Stimulated activated CD4-positive, alpha-beta T cell treated with anti-CD3 and anti-CD28 coated beads, Interleukin-4, amount 100 ng/mL, for 48 hours (primary cell): ENCODE measurements at places on chromosomes 11 and 22.

GRCh38 chr22:45096256-45096907 lies 67.3 kb upstream of the NUP50 start:
- DNase-seq = peak; percentile 37

DNA sequence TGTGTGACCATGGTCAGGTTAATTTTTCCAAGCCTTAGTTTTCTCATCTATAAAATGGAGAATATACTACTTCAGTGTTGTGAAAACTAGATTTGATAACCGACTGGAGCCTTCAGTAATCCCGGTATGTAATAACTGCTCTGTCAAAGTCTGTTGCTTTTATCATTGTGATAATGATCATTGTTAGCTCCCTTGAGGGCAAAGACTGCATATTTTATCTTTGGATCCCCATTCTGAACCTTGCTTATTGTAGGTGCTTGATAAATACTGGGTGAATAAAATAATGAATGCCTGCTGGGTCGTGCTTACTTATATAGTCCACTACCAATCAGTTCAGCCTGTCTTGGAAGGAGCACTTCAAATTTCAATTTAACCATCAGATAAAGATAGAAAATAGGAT lies 105.3 kb downstream of the ARFGAP2 start:
- no peak for DNase-seq

GRCh38 chr11:67583247-67584204 lies at the start of gene GSTP1:
TSS of gene GSTP1 (plus strand) at chr11:67583812. CDS start at chr11:67583844, 32 bp downstream.
- DNase-seq = peak; percentile 72

DNA sequence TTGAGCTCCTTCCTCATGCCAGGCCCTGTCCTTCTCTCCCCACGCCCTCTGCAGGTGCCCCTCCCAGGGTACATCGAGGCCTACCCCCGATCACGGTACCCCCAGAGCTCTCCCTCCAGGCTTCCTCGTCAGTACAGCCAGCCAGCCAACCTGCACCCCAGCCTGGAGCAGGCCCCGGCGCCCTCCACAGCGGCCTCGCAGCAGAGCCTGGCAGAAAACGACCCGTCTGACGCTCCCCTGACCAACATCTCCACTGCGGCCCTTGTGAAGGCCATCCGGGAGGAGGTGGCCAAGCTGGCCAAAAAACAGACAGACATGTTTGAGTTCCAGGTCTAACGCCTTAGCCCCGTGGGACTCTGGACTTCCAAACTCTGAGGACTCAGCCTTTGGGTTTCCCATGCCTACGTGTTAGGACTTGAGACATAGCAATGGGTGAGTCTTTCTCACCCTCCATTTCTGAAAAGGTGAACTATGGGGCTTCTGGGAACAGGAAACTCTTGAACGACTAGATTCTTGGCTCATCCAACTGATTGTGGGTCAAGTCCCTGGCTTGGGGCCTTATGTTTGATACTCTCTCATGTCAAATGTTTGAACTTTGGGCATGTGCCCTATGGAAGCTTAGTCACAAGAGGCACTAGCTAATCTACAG lies 32.7 kb downstream of the C11orf91 start:
- DNase-seq = no peak

DNA sequence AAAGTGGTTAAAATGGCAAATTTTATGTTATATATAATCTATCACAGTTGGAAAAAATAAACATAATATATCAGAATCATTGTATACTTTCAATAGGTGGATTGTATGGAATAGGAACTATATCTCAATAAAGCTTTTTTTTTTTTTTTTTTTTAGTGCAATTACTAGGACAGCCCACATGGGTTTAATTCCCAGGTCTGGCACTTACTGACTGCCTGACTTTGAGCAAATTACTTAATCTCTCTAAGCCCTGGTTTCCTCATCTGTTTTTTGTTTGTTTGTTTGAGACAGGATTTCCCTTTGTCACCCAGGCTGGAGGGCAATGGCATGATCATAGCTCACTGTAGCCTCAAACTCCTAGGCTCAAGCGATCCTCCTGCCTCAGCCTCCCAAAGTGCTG lies 26.1 kb upstream of the BAIAP2L2 start:
- DNase-seq = no peak

DNA sequence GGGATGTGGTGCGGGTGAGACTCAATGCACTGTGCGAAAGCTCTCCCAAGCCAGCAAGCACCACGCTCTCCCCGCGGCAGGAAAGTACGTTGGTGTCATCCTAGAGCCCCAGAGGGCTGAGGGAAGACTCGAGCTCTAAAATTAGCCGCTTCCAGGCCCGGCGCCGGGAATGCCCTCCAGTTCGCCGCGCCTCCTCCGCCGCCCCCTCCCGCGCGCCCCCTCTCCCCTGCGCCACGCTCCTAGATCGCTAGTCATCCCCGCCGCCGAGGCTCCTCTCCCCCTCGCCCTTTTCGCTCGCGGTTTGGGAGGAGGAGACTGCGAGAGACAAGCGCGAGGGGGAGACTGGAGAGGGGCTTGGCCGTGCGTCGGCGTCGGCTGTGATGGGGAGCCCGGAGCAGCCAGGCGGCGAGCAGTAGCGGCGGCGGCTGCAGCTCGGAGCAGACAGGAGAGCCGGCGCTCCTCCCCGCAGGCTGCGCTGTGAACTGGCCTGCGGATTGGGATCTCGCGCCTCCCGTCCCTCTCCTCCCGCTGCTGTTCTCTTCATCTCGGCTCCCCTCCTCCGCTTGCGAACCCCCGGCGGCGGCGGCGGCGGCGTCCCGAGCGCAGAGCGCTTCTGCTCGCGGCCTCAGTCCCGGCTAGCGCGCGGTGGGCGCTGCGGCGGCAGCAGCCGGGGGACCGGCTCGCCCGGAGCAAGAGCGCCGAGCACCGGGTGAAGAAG lies at the start of gene FAT3:
FAT3 (plus strand) TSS at position 412 of the 718 bp plus-strand sequence. CDS start 127,295 bp downstream, outside the sequence.
- no peak for DNase-seq

- DNase-seq = no peak
Measured at GRCh38 chr11:128695539-128696221, 1.8 kb downstream of the FLI1 start.

GRCh38 chr22:48705159-48705916 lies 1122.3 kb downstream of the BRD1 start:
- DNase-seq = no peak

DNA sequence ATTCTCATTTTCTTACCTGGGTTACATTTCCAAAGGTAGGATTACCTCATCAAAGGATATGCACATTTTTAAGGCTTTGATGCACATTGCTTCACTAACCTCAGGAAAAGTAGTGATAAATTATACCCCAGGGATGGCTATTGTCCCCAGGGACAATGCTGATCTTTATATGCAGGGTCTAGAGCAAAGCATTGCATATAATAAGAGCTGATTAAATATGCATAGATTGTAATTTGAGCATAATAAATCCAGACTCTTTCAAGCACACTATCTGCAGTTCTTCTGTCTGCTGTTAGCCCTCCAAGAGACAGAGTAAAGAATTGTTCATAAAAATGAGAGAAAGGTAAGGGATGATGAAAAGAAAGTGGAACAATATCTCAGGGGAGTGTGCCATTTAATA lies 57.3 kb upstream of the SYT13 start:
- DNase-seq = no peak

- no peak for DNase-seq
Measured at GRCh38 chr11:62554387-62555167, 8.0 kb upstream of the AHNAK start.

DNA sequence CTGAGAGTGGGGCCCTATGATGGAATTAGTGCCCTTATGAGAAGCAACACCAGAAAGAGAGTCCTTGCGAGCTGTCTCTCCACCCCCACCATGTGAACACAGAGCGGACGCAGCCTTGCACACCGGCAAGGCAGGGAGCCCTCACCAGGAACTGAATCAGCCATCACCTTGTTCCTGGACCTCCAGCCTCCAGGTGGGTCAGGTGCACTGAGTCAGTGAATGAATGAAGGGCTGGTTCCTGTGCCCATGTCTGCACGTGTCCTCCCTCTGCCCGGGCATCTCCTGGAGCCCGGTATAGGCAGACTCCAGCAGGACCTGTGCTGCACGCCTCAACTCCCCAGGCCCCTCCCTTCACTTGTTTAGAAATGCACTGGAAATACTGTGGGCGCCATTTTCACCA lies 54.9 kb downstream of the LINC01488 start:
- DNase-seq = no peak

DNA sequence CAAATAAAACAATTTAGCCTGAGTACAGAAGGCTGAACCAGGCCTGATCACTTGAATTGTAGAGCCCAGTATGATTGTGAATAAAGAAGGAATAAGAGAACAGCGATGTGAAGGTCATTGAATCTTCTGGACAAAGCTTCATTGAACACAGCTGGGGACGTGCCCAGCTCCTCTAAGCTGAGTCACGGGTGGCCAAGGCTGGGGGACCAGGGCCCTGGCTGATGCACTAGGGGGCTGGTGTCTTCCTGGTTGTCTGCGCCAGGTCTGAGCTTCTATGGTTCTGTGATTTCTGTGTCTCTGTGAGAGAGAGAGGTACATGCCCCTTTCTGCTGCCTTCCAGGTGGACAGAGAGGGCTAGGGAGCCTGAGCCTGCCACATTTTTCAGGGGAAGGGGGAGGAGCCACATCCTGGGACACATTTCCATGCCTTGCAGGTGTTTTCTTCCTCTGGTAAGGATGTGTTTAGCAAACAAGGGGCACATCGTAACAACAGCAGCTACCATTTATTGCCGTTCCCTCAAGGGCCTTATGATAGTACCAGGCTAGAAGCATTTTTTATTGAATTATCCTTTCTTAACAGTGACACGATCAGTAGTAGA lies 135.7 kb downstream of the C11orf91 start:
- no peak for DNase-seq
